ENCODE measurements at places on chromosomes 7 and 10.

- no peak for DNase-seq
These were observed 85.8 kb upstream of the PRKCQ start for GRCh38 chr10:6665847-6666246.

DNA sequence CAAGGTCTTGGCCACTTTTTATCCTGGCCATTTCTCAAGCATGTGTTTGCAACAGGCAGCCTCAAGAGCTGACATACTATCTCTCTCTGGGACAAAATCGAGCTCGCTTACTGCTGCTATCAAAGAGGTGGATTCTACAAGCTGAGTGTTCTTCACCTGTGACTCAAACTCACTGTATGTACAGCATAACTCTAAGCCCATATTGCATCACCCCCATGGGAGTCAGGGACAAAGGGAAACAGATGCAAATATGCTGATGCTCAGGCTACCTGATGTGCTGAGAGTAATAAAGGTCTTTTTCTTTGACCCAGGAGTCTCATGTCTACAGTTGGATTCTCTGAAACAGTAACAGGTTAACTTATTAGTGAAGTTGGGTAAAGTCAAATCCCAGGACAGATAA lies 45.2 kb downstream of the PCLO start:
- DNase-seq, result no peak

GRCh38 chr7:127652333-127653248 lies 597 bp downstream of the SND1 start:
- DNase-seq, result no peak

- DNase-seq, result peak; percentile 44
These were observed 75.6 kb downstream of the CTBP2 start for GRCh38 chr10:125084614-125085257.

- no peak for DNase-seq
These were observed 7.5 kb upstream of the TBXAS1 start for GRCh38 chr7:139821349-139822105.

- DNase-seq, result no peak
These were observed 9.5 kb upstream of the TBX20 start for GRCh38 chr7:35263396-35263795.

GRCh38 chr10:124420254-124420653 lies 1.5 kb upstream of the OAT start:
- no peak for DNase-seq
